ENCODE measurements at places on chromosomes 1 and 21. TPM values are rescaled to one million over a fixed set of nuclear protein-coding genes. Genes with fewer than 3 reads are reported as not detected.
A peak's percentile ranks its signal among the peaks of the same experiment; 100 is the strongest.

The A3GALT2 gene
- not detected for total RNA-seq

The SMCP gene
- total RNA-seq = not detected

- no peak for DNase-seq
These were observed 22.1 kb upstream of the GBP2 start for GRCh38 chr1:89147678-89148658.

DNA sequence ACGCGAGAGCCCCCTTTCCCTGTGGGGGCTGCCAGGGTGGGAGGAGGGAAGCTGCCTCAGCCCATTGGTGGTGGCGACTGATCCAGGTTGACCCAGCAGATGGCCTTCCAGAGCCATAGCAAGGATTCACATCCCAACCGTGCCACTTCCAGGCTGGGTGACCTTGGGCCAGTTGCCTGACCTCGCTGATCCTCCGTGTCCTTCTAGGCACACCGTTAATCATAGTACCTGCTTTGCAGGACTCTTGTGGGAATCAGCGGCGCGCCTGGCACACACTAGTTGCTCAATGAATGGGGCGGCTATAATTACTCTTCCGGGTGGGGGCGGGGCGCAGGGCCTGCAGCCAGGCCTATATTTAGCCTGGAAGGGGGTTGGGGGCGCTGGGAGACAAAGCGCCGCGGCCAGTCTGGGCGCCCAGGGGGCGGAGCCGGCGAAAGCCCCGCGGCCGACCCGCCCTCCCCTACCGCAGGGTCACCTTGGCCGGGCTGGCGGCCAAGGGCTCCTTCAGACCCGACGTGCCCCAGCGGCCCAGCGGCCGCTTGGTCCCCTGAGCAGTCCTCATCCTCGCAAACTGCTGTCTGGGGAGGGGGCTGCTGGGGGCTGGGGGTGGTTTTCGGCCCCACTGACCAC, 5.1 kb downstream of the HSPB7 start:
- DNase-seq = peak; percentile 31

DNA sequence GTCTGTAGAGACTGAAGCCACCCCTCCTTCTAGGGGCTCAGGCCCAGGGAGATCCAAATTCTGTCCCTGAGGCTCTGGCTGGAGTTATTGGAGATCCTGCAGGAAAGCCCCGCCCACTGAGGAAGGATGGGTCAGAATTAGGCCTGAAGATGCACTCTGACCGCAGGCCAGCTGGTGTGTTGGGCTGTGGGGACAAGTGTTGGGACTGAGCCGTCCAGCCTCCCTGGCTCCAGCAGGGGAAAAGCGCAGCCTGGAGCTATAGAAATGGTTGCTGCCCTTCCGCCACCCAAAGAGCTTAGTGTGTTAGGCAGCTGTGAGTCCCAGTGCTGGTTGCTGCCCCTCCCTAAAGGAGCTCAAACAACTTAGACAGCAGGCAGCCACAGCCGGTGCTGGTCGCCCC, 33.0 kb upstream of the PRRX1 start:
- no peak for DNase-seq

DNA sequence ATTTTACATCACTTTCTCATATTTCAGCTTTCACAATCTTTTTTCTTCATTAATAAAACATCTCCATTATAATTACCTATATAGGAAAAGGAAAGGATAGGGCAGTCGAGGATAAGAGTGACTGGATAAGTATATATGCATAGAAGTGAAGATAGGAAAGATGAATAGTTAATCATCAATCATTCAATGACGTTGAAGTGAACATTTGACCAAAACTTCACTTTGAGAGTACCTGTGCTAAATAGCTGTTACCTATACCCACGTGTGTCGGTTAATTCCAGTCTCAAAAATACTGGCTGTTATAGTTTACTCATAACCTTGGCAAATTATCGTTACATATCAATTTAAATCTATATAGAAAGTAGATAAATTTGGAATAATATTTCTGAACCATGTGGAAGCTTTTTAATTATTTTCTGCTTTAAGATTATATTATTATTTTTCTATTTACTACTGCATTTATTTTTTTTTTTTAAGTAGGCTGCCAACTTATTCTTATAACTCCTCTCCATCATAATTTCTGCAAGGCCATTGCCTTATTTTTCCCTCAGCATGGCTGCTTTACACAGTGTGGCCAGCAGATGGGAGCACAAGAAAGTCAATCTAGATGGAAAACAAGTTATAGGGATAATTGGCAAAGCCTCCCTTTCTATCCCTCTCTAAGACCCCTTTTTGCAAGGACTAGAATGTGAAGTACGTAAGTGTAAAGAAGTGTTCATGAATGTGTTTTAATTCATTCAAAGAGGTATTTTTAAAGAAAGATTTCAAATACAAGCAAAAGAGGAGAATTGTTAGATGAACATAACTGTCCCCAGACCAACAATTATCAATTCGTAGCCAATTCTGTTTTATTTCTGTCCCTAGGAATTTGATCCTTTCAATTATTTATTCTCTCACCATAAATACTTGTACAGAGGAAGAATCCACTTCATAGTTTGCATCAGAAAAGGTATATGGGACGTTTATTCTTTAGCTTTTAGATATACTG, 290.4 kb downstream of the KCNT2 start:
- DNase-seq = no peak

GRCh38 chr1:5917591-5918274, 74.5 kb downstream of the NPHP4 start:
- DNase-seq = no peak

GRCh38 chr1:230165536-230165935, 98.5 kb downstream of the GALNT2 start:
- DNase-seq = no peak

DNA sequence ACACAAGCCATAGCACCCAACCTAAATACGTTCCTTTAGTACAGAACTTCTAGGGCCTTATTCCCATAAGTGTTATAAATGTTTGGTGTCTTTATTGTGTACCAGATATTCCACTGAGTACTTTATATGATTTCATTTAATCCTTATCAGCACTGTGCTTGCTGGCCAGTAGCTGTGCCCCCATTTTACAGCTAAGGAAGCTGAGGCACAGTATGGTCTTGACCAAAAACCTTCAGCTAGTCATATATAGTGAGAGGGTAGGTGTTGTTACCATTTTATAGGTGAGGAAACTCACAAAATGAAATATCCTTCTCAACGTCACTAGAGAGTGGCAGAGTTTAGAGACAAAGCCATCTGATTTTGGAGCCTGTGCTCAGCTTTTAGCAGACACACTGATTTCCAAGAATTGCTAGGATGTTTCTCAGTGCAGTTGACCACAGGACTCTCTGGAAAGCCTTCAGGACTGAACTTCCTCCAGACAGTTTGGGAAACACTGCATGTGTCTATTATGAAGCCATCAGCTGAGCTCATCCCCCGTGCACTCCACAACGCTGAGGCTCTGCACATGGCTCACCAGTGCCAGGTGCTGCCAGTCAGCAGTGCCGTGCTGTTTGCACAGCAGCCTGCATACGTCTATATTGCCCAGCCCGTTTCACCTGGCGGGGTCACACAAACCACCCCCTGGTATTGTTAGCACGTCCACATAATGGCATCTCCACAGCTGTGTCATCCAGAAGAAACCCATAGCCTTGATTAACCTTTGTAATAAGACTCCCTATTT, 15.4 kb downstream of the NPPA start:
- DNase-seq = no peak

The ZNF593OS gene
- not detected for total RNA-seq

The F11R gene
- total RNA-seq = 38.2 TPM

GRCh38 chr21:29775462-29775861, 164.3 kb downstream of the GRIK1 start:
- no peak for DNase-seq

The ITLN1 gene
- not detected for total RNA-seq

GRCh38 chr1:1238702-1239178, 6.7 kb downstream of the B3GALT6 start:
- DNase-seq = no peak

The RORC gene
- 1.8 TPM for total RNA-seq

- DNase-seq = no peak
These were observed 45.5 kb downstream of the TOR3A start for GRCh38 chr1:179127163-179127895.

The ITLN2 gene
- total RNA-seq = not detected

DNA sequence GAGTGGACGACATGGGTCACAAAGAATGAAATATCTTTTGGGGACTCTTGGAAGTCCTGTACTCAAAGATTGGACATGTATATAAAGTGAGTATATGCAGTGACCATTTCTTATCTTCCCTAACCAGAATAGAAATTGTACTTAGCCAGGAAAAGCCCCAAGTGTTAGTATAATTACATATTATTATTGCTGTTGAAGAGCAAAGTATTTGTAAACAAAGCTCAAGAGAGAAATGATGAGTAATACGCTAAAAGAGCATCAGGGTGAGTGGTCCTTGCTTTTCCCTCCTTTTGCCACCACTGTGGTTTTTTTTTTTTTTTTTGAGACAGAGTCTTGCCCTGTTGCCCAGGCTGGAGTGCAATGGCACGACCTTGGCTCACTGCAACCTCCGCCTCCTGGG, 6.4 kb upstream of the CGN start:
- DNase-seq = no peak

GRCh38 chr1:10975567-10976326, 36.7 kb upstream of the TARDBP start:
- no peak for DNase-seq

DNA sequence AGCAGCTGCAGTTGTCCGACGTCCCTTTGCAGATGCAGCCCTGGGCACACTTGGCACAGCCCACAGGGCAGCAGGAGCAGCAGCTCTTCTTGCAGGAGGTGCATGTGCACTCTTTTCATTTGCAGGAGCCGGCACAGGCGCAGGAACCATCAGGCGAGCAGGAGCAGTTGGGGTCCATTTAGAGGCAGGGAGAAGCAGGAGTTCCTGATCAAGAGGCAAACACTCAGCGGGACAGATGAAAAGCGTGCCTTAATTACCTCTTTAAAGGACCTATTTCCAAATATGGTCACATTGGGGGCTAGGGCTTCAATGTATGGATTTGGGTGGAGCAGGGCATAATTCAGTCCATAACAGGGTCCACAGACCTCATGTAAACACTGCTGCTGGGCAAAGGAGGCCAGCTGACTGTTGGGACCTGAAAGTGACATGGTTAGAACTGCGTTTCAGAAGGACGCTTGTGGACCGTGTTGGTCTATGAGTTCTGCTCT, 4.3 kb upstream of the CPLANE2 start:
- DNase-seq = no peak

The LRIF1 gene
- 28.5 TPM for total RNA-seq

The TNNT2 gene
- total RNA-seq = not detected

- peak; percentile 60 for DNase-seq
These were observed 649 bp downstream of the AHDC1 start for GRCh38 chr1:27603309-27603680.
